ENCODE measurements at places on chromosomes 16 and 17.

- DNase-seq: no peak
Measured at GRCh38 chr17:8820311-8821010, 21.3 kb upstream of the MFSD6L start.

DNA sequence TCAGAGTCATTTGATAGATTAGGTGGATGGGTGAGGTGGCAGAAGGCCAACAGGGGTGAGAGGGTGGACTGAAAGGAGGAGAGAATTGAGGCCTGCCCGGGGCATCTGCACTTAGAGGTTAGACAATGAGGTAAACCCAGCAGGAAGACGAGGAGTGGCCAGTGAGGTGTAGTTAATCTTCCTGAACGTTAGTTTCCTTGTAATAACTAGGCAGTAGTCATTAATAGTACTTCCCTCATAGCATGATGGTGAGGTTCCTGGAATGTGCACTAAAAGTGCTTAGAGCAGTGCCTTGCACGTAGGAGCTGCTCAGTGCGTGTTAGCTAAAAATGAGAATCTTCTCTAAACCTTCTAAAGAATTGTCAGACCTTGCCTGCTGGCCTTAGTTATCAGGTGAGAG is 13.5 kb upstream of the KSR1 start:
- DNase-seq: no peak

- no peak for DNase-seq
Measured at GRCh38 chr17:42669977-42670788, 6.6 kb downstream of the PLEKHH3 start.

DNA sequence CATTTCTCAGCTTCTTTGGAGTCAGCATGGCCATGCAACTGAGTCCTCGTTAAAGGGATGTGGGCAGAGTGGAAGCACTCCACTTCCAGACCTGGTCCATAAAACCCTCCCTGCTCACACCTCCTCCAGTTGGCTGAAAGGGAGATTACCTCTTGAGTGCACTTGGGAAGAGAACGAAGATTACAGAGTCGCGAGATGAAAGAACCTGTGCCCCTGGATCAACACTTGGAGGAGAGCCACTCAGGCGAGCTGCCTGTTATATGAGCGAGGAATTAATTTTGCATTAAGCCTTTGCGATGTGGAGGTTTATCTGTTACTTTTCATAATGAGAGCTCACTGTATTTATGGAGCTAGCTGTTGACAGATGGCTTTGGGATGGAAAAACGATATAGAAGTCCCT is 147.9 kb downstream of the MAF start:
- no peak for DNase-seq

- DNase-seq: no peak
Measured at GRCh38 chr17:22703204-22703603, 1010.9 kb downstream of the KCNJ18 start.

GRCh38 chr16:68492543-68493411 is 44.5 kb upstream of the SMPD3 start:
- DNase-seq: no peak

DNA sequence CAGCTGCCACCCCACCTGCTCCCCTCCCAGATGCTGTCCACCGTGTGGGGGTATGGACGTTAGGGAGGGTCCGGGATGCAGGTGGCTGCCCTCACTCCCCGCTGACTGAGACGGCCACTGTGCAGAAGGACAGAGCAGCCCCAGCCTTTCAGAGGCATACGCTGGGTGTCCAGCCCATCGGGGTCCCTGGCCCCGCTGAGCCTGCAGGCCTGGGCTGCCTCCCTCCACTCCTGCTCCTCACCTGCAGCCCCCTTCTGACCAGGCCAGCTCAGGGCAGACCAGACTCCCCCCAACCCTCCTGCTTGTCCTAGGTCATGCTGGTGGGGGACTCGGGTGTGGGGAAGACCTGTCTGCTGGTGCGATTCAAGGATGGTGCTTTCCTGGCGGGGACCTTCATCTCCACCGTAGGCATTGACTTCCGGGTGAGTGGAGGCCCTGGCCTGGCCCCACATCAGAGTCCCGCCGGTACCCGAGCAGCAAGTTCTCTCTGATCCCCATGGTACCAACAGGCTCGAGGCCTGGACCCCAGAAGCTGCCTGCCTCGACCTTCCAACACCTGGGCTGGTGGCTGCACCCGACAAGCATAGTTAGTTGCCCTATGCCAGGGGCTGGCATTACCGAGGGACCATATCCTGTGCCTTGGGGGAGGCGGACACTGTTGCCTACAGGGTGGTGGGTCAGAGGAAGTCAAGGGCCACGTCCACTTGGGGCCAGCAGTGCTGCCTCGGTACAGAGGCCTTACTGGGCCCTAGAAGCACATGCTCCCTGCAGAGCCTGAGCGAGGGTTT is 1.4 kb downstream of the RAB26 start:
- no peak for DNase-seq

DNA sequence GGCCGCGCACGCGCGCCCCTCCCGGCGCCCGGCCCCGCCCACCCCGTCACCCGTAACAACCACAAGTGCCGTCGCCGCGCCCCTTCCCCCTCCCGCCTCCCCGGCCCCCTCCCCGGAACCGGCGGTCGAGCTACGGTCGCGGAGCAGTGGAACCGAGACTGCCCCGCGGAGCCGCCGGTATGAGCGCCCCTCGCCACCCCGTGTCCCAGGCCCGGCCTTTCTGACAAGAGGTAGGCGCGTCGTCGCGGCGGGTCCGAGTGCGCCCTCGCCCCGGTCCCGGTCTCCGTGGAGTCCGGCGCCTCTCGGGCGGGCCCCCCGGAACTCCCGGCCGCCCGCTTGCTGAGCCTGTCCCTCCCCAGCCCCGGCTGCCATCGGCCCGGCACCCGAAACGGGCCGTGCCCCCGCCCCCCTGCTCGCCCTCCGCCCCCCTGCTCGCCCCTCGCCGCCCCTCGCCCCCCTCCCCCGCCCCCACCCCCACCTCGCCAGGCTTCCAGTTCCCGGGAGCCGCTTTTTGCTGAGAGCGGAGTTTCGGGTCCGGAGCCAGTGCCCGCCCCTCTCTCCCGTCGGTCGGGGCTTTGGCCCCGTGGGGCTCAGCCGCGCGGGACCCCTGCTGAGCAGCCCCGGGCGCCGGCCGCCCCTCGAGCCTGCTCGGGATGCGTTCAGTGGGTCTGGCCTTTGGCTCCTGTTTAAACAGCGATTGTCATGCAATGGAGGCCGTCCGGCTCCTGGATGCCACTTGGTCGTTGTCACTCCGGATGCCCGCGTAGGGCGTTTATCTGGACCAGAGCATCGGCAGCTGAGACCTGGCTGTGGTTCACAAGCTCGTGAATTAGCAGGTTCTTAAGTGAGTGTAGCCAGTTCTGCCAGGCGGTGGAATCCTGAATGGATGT is at the start of gene SEC14L1:
Gene SEC14L1 (plus strand): TSS at position 92 of the 890 bp plus-strand sequence. CDS start 2,628 bp downstream, outside the sequence.
- DNase-seq: peak; percentile 14

DNA sequence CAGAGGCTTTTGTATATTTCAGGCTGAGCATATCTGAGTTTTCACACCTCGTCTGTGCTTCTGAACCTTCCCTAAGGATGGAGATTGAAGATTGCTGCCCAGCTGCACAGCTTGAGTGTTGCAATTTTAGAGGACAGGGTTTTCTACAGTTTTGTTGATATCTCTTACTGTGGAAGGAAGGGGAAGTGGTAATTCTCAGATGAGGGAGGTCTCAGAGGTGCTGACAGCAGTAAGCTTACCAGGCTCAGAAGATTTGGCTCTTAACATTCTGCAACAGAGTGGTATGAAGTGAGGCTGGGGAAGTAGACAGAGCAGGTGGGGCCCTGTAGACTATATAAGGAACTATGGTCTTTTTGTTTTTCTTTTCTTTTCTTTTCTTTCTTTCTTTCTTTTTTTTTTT is 45.8 kb upstream of the ARHGAP17 start:
- DNase-seq: no peak

- no peak for DNase-seq
Measured at GRCh38 chr17:21677911-21678310, 14.4 kb upstream of the KCNJ18 start.

GRCh38 chr16:22890976-22891375 is 77.0 kb downstream of the HS3ST2 start:
- no peak for DNase-seq

- DNase-seq: no peak
Measured at GRCh38 chr16:64910356-64910755, 211.5 kb downstream of the CDH11 start.

DNA sequence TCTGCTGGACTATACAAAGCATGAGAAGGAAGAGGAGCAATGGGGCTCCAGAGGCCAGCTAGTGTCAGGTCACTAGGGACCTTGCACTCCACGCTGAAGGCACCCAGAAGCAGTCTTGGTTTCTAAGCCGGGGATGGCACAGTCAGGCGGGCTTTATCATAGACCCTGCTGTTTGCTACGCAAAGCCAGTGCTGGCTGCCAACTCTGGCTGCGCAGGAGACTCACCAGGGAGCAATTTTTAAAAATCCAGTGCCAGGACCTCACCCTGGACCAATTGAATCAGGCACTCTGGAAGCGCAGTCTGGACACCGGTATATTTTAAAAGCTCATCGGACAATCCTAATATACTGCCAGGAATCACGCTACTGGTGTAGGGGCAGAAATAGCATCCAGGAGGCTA is 368.5 kb upstream of the XYLT1 start:
- no peak for DNase-seq

- DNase-seq: no peak
Measured at GRCh38 chr16:78154729-78155461, 55.4 kb downstream of the WWOX start.

DNA sequence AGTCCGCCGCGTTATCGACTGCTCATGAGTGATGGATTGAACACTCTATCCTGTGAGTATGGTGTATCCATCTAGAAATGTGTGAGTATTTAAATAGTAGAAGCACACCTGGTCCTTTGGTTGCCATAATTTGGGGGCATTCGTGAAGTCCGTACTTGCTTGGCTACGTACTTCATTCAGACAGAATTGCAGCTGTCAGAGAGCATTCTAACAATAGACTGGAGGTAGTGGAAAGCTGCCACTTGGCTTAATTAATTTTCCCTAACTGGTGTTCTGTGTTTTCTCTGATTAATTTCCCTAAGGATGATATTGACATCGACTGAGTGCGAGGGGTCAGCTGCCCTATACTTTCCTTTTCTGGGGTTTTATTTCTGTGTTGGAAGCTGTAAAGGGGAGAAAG is 14.1 kb downstream of the RPA1 start:
- DNase-seq: no peak

DNA sequence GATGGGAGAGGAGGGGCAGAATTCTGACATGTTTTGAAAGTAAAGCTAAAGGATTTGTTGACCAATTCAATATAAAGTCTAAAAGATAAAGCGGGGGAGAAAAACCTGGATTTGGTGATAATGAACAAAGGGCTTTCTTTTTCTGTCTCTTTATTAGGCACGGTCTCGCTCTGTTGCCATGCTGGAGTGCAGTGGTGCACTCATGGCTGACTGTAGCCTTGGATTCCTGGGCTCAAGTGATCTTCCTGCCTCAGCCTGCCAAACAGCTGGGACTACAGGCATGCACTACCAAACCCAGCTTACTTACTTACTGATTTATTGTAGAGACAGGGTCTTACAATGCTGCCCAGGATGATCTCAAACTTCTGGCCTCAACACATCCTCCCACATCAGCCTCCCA is 7.5 kb downstream of the CDR2 start:
- no peak for DNase-seq

DNA sequence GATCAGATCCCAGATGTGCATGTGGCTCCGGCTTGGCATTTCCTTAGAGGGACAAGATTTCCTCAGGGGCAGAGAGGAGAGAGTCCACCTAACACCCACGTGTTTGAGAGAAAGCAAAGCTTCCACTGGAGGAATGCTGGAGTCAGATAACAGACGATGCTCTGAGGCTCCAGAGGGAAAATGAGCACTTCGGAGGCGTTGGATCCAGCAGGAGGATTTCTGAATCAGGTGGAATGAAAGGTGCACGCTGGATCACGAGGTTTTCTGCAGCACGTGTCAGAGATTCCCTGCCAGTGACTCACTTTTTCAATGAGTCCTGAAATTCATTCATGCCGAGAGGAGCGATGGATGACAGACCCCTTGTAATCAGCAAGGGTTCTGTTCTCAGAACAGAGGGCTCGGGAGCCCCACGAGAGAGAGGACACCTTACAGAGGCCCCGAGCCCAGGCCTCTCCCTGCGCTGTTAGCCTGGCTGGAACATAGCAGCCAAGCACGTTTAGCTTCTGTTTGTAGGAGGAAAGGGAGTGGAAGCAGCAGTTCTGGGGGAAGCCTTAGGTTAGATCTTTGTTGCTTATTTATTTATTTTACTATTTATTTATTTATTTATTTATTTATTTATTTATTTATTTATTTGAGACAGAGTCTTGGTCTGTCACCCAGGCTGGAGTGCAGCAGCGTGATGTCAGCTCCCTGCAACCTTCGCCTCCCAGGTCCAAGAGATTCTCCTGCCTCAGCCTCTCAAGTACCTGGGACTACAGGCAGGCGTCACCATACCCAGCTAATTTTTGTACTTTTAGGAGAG is 49.3 kb upstream of the JPH3 start:
- DNase-seq: no peak

GRCh38 chr16:79605999-79606398 is 5.5 kb upstream of the MAF start:
- DNase-seq: no peak

- DNase-seq: no peak
Measured at GRCh38 chr16:62035115-62036092, 834 bp downstream of the CDH8 start.

- DNase-seq: peak; percentile 62
Measured at GRCh38 chr17:32341857-32342602, at the start of gene C17orf75. Gene C17orf75, minus strand, starts transcription at chr17:32342173. Its CDS starts 34 bp downstream, at chr17:32342139.

- DNase-seq: no peak
Measured at GRCh38 chr16:78584991-78585390, 485.5 kb downstream of the WWOX start.

GRCh38 chr17:77677211-77677610 is 281.3 kb upstream of the TNRC6C start:
- DNase-seq: no peak

GRCh38 chr16:85495823-85496538 is 117.1 kb upstream of the GSE1 start:
- no peak for DNase-seq

- peak; percentile 17 for DNase-seq
Measured at GRCh38 chr16:86604436-86605193, 26.3 kb downstream of the FOXL1 start.

GRCh38 chr16:77408607-77409006 is 26.2 kb downstream of the ADAMTS18 start:
- DNase-seq: no peak

DNA sequence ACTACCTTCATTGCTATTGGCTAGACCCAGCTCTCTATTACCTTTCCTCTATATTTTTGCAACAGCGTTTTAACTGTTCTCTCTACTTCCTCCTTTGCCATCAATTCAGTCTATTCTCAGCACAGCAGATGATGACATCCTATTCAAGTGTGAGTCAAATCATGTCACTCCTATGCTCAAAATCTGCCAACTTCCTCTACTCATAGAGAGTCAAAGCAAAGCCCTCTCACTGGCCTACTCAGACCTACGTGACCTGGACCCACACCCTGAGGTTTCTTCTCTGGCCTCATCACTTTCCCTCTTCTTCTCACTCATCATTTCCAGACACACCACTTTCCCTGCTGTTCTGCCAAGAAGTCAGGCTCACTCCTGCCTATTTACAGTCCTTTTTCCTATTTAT is 289.0 kb upstream of the AXIN2 start:
- no peak for DNase-seq
